HuH-7 (cell line): ENCODE measurements at places on chromosomes 3 and 15.

DNA sequence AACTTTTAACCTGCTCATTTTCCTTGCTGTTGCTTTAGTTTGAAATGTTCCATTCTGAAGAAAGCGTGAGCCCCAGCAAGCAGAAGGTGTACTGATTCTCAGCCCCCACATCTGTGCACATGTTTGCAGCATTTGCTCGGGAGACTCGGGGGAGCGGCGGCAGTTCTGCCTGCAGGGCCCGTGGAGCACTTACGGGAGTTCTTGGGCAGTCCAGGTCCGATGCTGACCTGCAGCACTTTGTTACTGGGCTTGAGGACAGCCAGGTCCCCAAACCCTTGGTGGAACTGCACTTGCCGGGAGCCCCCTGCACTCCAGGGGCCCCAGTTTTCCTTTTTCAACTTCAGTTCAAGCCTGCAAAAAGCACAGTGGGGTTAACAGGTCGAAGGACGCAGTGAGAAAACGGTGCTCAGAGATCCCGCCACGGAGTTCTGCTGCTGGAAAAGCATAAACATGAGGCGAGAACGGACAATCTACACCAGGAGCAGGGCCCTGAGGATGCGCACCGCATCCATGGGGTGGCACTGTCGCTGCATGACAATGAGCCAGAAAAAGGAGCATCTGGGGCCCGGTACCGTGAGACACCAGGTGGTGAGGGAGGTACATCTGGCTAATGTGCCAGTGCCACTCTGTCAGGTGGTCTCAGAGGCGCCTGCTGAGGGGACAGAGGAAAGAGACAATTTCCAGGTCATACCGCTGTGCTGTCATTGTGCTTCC, 45.6 kb upstream of the LDHAL6B start:
- DNase-seq = peak; percentile 55

DNA sequence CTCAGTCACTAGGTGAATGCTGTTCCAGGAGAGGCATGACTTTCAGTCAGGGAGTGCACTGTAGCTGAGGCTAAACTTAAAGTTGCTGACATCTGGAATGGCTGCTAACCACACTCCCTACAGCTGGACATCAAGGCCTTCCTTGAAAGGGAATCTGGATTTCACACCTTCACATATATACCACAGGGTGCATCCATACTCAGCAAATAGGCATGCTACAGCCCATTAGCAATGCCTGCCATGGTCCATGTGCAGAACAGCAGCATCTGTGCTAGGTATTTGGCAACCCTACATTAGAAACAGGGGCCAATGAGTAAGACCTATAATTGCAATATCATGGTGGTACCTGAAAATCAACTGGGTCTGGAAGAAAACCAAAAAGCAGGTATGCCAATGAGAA, 74.8 kb downstream of the SNTN start:
- no peak for DNase-seq

DNA sequence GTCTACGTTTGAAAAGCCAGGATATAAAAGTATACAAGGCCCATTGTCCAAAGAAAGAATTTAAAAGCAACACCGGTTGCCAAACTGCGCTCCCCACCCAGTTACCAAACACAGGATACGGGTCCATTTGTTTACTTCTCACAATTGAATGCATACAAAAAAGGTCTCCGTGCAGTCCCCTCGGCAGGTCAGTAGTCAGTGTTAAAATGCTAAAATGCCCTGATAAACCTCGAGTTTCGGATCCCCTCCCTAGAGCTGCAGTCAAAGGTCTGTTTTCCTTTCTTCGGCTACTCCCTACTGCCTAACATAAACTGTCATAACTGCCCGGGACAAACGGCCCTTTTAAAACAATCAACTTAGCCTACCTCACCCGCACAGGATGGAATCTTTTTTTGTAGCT, 534.6 kb downstream of the FOXP1 start:
- no peak for DNase-seq

- DNase-seq = no peak
Observed at GRCh38 chr3:71487418-71487817, 96.1 kb downstream of the FOXP1 start.

DNA sequence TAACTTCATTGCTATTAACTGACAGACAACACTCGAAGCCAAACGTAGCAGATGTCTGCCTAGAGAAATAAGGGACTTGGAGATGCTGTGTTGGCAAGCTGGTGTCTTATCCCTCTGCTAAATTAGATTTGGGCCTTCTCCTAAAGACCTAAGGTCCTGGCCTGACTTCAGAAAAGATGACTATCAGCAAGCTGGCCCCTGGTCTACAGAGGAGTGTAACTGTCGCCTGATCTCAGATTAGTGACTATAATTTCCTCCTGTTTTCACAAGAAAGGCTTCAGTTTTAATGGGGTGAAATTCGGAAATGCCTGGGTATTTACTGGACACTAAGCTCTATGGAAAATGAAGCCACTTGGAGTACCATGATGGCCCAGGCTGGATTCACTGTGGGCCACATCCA, 53.1 kb upstream of the SLC7A14 start:
- DNase-seq = no peak

GRCh38 chr3:17179381-17180205, 294.8 kb downstream of the PLCL2 start:
- DNase-seq = no peak

GRCh38 chr15:45892182-45892581, 257.4 kb downstream of the SQOR start:
- DNase-seq = no peak

- no peak for DNase-seq
Observed at GRCh38 chr3:73719413-73719851, 94.7 kb upstream of the PDZRN3 start.

GRCh38 chr15:91409387-91409786, 309.3 kb downstream of the SV2B start:
- DNase-seq = no peak

- DNase-seq = no peak
Observed at GRCh38 chr3:107661447-107662123, 138.8 kb downstream of the BBX start.

GRCh38 chr15:41281236-41281635, 50.2 kb downstream of the CHP1 start:
- no peak for DNase-seq

DNA sequence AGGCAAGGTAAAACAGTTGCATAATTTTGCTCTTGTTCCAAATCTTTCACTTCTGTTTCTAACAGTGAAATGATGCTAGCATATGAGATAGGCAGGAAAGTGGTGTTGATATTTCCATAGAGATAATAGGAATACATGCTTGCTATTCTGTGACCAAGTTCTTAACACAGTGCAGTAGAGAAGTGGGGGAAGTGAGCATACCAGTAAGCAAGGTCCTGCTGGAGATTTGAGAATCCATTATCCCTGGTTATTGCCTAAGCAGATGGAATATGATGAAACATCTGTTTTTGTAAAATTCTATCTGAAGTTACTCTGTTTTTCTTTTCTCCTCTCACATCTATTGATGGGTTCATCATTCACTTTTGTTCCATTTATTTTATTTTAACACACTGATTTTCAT, 28.7 kb downstream of the USP8 start:
- no peak for DNase-seq
